ENCODE measurements at places on chromosomes 7 and 10.

DNA sequence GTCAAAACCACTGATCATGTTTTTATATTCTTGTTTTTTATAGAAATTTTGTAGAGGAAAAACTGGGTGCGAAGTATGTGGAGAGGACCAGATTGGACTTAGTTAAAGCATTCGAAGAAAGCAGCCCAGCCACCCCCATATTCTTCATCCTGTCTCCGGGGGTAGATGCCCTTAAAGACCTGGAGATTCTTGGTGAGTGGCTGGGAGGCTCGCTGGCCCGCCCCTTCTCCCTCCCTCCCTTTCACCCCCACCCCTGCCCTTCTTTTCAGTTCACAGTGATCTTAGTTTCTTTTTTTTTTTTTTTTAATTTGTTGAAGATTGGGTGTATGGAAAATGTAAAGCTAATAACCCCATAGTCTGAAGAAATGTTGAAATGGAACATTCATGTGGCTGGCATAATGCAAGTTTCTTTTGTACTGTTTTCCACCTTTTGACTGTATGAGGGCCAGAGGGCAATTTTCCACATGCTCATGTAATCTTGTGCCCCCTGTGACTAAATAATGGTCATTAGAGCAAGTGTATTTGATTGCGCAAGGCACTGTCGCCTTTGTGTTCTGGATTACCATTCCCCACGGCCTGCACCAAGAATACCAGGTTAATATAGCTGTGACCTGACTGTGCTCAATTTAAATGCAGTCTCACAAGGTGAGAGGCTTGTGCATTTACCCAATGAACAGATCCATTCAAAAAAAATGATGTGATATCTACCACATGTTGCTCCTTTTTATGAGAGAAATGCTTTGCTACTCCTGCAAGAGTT lies 77.7 kb downstream of the CDCA7L start:
- no peak for DNase-seq

DNA sequence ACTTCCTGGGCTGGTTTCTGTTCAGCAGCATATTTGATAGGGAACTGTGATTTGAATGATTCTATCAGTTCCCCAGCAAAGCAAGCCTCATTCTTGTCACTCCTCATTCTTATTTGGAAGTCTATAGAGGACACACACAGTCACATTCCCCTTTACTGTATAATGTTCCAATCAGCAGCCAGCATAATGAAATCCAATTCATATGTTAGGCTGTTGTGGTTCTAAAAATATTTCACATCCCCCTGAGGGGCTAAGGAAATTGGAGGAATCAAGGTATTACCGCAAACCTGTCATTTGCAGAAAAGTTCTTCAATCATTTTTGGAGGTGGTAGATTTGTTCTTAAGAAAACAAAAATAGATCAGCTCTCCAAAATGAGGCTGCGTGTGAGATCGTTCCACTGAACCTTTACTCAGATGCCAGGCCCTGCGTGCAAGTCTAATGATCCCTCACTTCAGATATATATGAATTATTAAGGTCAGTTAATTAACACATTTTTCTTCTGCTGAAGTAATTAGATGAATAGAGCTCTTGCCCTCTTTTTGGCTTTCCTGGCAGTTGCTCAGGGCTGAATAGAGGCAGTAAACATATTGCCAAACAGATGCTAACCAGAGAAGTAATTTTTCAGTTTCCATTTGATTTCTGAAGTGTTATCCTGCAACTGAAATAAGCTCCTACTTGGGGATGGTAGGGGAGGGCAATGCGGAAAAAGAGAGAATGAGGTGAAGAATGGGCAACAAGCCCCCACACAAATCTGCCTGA lies 31.8 kb downstream of the LSMEM1 start:
- DNase-seq, result no peak

DNA sequence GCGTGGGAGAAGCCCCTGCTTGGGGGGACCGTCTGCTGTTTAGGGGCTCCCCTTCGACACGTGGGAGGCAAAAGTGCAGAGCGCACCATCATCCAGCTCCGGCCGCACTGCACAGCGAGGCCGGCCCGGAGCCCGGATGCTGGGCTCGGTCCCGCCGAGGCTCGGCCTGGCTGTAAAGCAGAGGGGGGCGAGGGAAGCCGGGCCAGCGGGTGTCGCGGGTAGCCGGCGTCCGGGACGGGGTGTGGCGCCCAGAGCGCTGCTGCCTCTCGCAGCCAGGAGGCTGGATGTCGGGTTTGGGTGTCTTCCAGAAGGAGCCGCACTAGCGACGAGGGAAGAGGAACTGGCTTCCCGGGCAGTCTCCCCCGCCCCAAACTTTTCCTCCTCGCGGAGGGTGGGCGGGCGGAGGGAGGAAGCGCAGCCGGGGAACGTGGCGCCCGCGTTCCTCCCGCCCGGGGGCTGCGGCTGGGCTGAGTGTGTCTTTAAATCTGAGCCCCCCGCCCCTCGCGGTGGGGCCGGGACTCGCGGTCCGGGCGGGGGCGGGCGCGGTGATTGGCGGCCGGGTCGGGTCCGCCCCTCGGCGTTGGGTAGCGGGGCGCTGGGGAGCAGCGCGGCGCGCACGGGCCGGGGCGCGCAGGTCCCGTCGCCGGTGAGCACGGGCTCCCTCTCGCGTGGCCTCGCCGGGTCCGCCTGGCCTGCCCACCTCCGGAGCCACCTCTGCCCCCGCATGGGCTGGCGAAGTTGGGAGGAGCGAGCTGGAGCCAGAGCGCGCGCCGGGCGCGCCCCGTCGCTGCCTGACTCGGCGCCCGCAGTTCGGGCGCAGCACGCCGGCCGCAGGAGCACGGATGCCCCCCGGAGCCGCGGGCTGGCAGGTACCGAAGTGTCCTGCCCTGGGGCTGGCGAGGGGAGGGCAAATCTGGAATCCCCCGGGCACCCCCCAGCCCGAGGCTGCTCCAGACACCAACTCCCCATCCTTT lies at the start of gene PALD1:
Gene PALD1 (plus strand): TSS at position 577 of the 974 bp plus-strand sequence. CDS start 47,185 bp downstream, outside the sequence.
- peak; percentile 7 for DNase-seq

DNA sequence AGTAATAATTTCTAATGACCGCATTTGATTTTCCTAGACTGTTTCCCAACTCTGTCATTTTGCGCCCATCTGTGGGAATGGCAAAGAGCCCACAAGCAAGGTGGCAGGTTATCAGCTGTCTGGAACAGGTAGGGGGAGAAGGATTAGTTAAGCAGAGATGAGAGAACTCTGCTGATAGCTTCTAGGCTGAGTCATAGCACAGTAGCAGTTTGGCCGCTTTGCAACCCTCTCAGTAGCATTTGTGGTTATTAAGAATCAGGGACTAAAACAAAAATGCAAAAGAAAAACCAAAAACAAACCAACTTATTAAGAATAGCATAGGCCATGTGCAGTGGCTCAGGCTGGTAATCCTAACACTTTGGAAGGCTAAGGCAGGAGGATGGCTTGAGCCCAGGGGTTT lies 602.7 kb upstream of the SORCS1 start:
- DNase-seq, result no peak

GRCh38 chr7:128387216-128388144 lies 22.3 kb downstream of the IMPDH1 start:
- DNase-seq, result peak; percentile 73

DNA sequence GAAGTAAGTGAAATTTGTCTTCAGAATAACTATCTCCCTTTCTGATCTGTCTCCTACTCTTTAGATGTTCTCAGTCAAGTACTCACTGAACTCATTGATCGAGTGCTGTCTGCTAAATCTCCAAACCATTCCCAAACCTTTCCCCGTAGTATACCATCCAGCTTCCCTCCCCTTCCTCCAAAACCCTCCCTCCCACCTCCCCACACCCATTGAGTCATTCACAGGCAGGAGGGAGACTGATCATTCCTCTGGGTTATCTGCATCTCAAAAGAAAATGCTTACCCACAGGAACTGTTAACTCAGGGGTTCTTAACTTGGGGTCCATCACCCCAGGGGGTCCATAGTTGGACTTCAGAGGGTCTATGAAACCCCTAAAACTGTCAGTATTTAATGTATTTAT lies 37.4 kb downstream of the GOT1 start:
- no peak for DNase-seq

DNA sequence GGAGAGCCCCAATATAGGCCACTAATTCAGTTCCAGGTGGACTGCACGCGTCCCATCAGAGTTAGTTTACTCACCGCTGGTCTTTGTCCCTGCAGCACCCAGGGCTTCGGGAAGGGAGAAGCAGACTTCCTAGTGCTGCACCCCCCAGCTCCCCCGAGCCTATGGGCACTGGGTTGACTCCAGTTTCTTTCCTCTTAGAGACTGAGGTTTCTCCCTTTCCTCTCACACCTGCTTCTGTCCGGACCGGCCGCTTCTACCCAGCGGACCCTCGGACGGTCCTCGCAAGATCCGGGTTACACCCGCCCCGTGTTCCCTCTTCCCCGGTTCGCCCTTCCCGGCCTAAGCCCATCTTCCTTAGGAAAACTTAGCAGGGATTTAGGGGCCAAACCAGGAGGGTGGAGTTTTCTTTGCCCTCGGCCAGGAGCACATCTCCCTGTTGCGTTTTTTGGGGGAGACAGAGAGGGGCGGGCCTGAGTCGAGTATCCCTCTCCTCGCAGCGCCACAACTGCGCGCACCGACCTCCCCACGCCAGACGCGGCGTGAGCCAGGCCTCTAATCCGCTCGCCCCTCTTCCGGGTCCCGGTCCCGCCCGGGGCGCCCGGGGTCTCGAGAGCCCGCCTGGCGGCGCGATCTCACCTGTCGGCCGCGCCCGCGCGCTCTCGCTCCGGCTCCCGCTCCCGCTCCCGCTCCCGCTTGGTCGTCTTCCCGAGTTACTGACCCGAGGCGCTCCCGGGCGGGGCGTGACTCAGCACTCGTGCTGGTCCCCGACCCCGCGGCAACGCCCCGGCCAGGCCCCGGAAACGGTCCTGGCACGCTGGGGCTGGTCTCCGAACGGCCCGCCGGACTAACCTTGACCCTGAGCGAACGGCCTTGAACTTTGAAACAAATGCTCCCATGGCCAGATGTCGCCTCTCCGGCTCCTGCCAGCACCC lies at the start of gene AIFM2:
Gene AIFM2 (minus strand): TSS at position 728 of the 932 bp plus-strand sequence. CDS start 8,741 bp downstream, outside the sequence.
- peak; percentile 48 for DNase-seq

Measured in NCI-H1105 treated with DMSO at 0.1 percent for 48 hours (cell line).